Mesenteric fat pad (tissue), 1 donor: ENCODE measurements at places on chromosomes 1 and 21.

GRCh38 chr1:961132-961669 lies 817 bp downstream of the KLHL17 start:
- DNase-seq = no peak

DNA sequence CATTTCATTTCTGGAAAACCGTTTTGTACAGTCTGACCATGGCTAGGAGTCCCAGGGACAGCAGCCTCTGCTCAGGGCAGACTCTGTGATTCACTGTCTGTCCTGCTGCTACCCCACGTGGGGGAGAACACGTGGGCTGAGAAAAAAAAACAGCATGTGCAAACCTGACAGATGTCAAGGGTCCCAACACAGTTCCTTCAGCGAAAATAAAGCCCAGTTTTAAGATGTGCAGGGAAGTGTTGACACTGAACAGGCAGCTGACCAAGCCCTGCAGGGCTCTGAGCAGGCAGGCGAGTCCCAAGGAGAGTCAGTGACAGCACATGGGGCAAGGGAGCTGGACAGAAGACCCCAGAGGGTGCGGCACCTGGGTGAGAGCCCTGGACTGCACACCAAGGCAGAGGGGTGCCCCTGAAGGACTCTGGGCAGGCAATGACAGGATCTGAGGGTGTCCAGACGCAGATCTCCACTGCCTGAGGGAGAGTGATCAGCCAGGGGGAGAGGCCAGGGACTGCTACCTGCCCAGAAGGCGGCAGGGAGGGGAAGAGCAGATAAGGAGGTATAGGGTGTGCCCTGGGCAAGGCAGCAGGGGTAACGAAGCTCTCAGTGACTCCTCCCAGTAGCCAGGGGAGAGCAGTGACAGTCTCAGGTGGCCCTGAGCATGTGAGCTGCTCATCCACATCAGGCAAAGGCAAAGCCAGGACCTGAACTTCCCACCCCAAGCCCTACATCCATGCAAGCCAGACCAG lies 5.1 kb upstream of the SPATC1L start:
- no peak for DNase-seq

DNA sequence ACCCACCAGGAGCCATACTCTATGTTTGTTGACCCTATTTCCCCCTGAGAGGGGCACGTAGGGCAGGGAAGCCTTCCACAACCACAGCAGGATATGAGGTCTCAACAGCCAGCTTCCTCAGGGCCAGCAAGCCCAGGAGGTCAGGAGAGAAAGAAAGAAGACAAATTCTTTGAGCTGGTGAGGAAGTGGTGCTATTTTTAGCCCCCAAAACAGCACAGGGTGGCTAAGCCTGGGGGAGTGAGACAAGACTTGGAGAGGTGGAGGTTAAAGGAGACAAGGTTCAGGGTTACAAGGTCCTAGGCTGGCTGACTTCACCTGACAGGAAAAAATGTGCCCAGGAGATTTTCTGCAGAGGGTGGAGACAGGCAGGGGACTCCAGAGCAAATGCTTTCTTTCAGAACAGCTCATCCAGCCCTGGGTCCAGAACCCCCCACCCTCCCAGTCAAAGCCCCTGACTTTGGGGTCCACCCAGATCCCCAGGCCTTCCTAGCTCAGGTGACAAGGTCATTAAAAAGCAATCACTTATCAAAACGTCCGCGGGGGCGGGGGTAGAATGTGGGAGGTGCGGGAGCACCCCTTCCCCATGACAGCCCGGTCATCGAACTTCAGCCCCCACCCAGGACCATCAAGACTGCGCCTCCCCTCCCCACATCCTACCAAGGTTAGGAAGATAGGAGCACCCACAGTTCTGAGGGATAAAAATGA lies 1.3 kb downstream of the SV2A start:
- no peak for DNase-seq

GRCh38 chr1:43868741-43869067 lies 64.9 kb upstream of the ARTN start:
- DNase-seq = no peak

DNA sequence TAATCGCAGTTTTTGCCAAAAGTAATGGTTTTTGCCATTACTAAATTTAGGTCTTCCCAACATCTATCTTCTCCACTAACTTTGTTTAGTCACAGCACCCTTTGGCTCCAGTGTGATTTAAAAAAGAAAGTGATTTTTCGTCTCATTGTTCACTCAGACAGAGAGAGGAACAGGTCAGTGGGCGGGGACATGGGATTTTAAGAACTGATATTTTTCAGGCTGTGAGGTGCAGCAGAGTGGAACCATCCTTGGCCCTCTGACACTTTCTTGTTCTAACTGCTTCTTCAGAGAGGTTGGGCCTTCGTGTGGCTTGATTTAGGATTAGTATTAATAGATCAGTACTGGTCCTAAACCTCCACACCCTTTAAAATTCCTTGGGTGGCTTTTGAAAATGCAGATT lies 38.8 kb downstream of the CASQ2 start:
- DNase-seq = no peak

DNA sequence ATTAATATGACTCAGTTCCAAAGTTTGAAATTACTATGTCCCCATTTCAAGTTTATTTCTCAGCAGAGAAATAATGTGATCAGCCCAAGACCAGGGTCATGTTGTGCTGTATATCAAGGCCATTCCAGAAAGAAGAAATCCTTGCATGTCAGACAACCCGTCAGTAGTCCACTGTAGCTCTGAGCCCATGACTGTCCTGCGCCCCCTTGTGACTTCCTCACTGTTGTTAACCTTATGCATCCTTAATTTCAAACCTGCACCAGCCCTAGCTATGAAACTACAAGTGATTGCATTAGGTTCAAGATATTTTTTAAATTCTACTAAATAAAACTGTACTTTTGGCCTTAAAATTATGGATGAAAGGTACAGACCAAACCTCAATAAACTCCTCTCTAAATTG lies 133.0 kb downstream of the LRRC7 start:
- DNase-seq = no peak

GRCh38 chr1:192488058-192488457 lies 87.5 kb upstream of the RGS1 start:
- no peak for DNase-seq

- DNase-seq = no peak
Observed at GRCh38 chr1:79052829-79053449, 46.4 kb upstream of the ADGRL4 start.

GRCh38 chr21:44522753-44523204 lies 17.2 kb downstream of the KRTAP10-1 start:
- peak; percentile 33 for DNase-seq

GRCh38 chr1:66095190-66095589 lies 302.5 kb downstream of the PDE4B start:
- no peak for DNase-seq

DNA sequence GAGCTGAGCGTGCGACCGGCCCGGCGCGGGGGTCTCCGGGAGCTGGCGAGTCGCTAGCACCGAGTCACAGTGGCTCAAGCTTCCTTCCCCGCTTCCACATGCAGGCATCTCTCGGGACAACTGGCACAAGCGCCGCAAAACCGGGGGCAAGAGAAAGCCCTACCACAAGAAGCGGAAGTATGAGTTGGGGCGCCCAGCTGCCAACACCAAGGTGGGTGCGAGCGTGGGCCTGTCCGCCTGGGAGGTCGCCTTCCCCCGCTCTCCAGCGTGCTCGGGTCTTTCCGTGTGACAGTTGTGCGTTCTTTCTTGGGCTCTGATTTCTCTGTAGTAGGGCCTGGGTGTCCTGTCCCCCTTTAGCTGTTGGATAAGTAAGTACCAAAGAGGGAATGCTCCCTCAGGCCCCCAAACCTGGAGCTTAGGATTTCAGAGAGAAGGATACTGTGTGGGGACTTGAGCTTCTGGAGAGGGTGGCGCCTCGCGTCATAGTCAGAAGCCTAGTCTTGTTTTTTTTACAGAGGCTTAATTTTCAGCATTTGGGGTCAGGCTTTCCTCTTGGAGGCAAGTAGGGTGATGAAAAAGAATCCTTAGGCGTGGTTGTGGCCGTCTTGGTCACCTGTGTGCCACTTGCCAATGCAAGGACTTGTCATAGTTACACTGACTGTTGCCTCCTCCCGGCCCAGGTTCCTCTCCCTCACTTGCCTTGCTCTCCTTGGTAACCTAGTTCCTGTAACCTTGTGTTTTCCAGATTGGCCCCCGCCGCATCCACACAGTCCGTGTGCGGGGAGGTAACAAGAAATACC lies 790 bp downstream of the RPS8 start:
- no peak for DNase-seq

DNA sequence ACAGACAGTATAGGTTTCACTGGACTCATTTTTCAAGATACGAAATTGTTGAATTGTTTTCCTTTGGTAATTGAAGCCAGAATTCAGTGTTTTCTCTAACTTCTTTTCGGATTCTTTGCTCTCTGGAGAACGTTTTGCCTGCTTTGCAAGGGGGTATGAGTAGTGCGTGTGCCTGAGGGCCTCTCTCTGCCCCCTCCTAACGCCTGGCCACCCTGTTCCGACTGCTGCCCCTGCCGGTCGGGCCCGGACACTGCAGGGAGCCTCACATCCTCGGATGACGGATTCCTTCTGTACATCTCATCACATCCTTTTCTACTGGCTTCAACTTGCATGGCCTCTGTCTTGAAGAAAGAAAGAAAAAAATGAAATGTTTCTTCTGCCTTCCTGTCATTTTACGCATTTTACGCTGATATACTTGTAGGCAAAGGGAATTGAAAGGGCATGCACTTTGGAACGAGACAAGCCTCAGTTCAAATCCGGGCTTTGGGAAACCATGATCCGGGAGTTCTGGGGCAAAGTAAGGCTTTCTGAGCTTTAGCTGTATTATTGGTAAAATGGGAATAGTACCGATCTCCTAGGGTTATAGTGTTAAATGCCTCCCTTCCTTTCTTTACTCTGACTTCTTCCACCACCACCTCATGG lies 65.1 kb downstream of the DISC1 start:
- no peak for DNase-seq

GRCh38 chr1:9093581-9093980 lies 24.1 kb upstream of the SLC2A5 start:
- DNase-seq = no peak

DNA sequence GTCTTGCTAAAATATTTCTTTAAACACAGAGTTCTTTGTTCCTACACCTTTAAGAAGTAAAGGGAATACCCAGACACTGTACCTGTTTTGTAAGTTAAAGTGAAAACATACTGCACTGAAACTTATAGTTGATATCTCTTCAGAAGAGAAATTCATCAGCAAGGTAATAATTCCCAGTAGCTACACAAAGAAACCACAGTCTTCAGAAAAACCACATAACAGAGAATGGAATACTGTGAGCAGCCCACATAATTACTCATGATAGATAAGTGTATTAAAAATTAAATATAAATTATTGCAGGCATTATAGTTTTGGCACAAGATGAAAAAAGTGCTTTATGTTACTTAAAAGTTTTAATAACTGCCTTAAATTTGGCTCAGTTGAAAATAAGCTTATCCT lies 276.6 kb downstream of the SETD4 start:
- DNase-seq = no peak

- DNase-seq = no peak
Observed at GRCh38 chr1:191693797-191694196, 464.5 kb upstream of the RGS18 start.

GRCh38 chr1:105838071-105838470 lies 1218.4 kb upstream of the PRMT6 start:
- DNase-seq = no peak

- no peak for DNase-seq
Observed at GRCh38 chr21:38359090-38359489, 102.3 kb downstream of the KCNJ15 start.

GRCh38 chr1:30823627-30823968 lies 66.0 kb upstream of the LAPTM5 start:
- no peak for DNase-seq

- no peak for DNase-seq
Observed at GRCh38 chr1:96409689-96410088, 311.9 kb upstream of the PTBP2 start.

DNA sequence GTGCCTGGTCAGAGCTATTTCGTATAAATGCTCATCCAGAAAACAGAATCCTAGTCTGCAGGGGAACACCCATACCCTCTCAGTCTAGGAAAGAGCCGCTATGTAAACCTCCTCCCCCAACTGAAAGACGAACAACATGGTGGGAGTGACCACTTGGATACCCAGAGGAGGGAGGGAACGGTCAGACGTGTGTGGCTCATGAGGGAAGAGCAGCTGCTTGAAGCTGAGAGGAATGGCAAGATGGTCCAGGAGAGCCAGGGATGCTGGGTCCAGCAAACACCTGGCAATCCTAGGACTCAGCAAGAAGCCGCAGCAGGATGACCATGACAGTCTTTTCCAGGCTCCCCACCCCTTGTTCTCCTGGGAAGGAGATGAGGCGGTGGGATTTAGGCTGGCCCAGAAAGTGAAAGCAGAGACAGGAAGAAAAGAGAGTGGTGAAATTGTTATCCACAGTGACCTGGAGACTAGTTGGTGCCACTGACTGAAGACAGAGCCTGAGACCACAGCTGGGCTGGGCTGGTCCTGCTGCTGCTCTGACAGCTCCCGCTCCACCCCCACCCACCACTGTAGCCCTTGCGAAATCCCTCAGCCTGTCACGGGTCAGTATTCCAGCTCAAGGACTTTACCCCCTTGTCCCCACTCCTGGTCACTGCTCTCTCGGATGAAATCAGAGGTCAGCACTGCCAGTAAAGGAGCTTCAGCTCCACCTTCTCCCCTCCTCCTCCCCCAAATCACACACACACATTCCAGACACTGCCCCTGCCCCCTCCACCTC lies 3.6 kb downstream of the CERS2 start:
- DNase-seq = no peak

DNA sequence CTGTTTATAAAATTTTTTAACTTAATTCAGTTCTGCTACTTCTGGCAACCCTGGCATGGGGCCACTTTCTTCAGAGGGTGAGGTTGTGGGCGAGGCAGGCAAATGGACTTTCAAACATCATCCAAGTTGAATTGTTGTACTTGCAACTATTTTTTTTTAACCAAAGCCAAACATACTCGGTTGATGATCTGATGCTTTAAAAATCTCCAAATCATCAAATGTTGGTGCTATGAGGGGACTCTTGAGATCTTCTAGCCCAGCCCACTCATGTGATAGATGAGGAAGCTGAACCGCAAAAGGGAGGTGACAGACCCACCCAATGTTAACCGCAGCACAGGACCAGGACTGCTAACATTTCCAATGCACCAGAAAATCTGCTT lies 6.7 kb downstream of the SLC1A7 start:
- peak; percentile 2 for DNase-seq

DNA sequence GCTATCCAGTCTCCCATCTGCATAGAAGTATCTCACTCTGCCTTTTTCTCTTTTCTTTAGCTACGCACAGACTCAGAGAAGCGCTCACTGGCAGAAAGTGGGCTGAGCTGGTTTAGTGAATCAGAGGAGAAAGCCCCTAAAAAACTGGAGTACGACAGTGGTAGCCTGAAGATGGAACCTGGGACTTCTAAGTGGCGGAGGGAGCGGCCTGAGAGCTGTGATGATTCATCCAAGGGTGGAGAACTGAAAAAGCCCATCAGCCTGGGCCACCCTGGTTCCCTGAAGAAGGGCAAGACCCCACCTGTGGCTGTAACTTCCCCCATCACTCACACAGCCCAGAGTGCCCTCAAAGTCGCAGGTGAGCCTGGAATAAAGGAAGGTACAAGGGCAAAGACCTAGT lies 48.0 kb upstream of the IPO9 start:
- no peak for DNase-seq

GRCh38 chr21:39461419-39461818 lies 9.6 kb downstream of the SH3BGR start:
- no peak for DNase-seq

GRCh38 chr1:61253059-61253735 lies 170.8 kb downstream of the NFIA start:
- DNase-seq = no peak

- peak; percentile 9 for DNase-seq
Observed at GRCh38 chr1:7334475-7335035, 436.5 kb upstream of the VAMP3 start.
